ENCODE measurements at places on chromosomes 4 and X.

- DNase-seq = no peak
Observed at GRCh38 chr4:147830987-147831386, 99.1 kb downstream of the ARHGAP10 start.

- DNase-seq = peak; percentile 30
Observed at GRCh38 chr4:40856840-40857362, 107.1 kb downstream of the NSUN7 start.

- no peak for DNase-seq
Observed at GRCh38 chr4:168751263-168752225, 254.7 kb downstream of the PALLD start.

DNA sequence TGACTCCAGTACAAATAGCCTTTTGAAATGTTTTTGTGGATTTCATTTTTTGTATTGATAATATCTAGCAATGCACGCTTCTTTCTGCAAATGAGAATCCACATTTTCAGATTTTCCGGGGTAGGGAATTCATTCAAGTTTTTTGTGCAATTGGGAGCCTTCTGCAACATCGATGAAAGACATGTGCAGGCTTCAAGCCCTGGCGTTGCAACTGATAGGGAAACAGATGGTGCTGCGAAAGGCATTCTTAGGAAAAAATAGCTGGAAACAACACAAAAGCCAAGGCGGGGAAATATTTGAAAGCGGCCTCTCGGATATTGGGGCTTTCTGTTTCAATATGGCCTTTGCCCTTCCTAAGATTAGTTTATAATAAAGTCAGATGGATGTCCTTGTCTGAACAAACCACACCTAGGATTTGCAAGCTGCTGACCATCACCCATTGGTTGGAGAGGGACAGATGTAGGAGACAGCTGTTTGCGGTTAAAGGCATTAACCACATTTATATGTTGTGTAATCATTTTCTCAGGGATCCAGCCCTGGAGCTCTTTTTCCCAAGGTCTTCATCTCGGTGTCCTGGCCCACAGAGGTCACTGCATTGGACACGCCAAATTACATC is 136.5 kb downstream of the PRKX start:
- DNase-seq = no peak

DNA sequence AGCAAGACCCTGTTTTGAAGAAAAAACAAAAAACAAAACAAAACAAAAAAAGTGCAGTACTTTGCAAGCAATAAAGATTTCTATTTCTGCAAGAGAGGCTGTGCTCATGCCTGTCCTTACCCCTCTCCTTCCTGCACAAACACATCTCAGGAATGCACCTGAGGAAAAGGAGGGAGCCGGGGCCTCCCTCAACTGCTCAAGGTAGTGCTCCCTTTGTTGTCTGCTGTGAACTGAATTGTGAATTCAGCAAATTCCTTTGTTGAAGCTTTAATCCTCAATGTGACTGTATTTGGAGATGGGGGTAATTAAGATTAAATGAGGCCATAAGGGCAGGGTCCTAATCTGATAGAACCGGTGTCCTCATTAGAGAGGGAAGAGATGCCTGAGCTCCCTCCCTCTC is 13.9 kb downstream of the FTSJ1 start:
- no peak for DNase-seq

DNA sequence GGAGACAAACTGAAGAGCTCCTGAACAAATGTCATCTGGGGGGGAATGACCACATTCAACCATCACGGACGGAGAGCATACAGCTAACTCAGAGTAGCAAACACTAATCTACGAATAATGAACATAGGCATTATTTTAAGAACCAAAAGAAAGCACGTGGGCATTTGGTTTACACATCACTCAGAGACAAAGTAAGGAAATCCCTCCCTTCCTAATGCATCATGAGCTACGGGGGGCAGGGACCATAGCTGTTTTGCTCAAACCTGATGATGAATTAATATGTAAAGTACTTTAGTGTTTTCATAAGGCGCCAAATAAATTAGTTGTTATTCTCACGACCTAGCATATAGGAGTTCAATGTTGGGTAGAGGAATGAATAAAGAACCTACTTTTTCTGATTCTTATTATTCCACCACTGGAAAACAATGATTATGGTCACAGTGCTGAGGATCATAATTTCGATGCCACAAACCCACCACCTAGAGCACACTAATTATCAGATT is 11.7 kb upstream of the TMEM156 start:
- peak; percentile 55 for DNase-seq

DNA sequence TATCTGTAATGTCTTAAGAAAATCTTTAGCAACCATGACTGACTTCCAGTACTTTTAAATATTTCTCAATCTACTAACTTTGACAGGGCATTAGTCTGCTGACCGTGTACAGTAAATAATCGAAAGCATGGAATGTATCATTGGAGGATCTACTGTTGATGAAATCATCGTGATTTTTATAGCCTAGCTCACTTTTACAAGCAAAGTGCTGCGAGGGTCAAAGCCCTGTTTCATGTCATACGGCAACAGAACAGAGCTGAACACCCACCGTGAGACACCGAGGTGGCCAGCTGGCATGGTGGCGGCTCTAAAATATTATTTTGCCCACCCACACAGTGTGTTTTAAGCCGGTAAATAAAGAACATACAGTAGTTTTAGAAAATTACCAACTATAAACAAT is 679.3 kb downstream of the FAT4 start:
- no peak for DNase-seq

All from CD4-positive, alpha-beta T cell treated with Interleukin-17A for 1 hour (primary cell).